ENCODE measurements at places on chromosomes 6 and 20.

GRCh38 chr20:1267161-1267560, 1.1 kb downstream of the SNPH start:
- no peak for DNase-seq

DNA sequence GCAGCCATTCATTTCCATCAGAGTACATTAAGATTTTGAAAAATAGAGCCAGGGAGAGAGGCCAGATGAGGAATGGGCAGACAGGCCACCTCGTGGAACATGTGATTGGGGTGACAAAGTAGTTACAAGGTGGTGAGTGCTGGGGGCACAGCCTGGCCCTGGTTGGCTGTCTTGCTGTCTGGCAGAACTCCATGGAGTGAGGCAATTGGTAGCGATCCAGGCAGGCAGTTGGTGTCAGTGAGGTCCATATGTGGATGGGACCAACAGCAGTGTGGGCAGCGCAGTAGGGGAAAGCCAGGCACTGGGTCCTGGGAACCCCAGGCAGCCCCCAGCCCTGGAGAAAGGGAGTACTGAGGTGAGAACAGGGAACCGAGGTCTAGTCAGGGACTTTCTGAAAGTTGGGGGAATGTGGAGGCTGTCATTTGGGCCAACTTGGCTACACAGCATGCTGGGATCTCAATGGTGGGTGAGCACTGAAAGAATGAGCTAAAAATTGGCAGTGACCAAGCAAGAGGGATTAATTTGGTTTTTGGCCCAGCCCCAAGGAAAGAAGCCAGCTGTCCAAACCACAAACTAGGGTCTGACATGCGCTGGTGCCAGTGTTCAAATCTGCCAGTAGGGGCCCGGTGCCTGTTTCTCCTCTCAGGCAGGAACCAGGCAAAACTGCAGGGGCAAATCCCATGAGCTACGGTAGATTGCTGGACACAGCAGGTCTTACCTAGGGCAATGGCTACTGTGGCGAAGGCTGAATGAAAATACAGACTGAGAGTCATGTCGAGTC, 61.4 kb upstream of the E2F3 start:
- no peak for DNase-seq

DNA sequence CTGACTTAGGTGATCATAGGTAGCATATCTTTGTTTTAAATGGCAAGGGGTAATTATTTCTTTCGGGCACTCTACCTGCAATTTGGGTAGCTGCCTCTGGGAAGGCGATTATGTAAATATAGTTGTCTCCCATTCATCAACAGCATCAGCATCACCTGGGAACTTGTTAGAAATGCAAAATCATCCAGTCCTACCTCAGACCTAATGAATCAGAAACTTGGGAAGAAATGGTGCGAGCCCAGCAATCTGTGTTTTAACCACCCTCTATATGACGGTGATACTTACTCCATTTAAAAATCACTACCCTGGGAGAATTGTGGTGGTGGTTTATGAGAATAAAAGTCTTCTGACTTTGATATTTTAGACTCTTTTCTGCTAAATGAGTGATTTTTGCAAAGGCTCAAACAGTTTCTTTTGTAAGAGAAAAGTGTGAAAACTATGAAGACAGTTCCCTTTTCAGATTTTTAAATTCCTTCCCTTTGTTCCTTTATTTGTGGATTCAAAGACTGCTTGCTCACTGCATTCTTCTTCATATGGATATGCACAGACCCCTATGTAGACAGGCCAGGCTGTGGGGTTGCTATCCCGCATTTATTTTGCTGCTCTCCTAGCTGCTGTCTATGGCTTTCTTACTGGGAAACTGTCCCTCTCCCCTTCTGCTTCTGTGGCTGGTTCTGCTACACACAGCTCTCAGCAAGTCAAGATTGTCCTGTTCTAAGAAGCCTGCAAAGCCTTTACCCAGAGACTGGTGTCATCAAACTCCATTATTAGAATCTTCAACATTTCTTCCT, 365.3 kb downstream of the RNF144B start:
- DNase-seq = no peak

GRCh38 chr20:48166082-48166835, 381.0 kb upstream of the SULF2 start:
- no peak for DNase-seq

DNA sequence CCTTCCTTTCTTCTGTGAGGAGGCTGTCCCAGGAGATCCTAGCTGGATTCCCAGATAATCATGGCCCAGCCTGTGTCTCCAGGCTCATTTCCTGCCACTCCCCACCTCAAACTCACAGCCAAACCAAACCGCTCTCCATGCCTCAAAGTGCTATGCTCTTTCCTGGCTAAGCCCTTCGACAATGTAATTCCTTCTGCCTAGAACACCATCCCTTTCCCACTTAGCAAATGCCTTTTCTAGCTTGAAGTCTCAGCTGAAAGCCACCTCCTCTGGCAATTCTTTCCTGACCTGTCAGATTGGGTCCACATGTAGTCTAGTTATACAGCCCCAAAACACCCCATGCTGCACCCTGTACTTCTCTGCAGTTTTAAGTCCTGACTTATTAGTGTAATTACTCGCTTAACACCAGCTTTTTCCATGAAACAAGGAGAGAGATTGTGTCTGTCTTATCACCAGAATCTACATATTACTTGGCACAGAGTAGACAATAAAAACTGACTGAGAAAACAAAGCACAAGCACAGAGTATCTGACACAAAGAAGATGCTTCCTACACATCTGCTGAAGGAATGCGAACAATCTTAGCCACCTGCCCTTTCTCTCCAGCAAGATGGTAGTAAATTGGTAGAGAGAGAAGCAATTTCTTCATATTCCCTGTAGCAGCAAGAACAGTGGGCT, 5.4 kb downstream of the TRIM26 start:
- no peak for DNase-seq

DNA sequence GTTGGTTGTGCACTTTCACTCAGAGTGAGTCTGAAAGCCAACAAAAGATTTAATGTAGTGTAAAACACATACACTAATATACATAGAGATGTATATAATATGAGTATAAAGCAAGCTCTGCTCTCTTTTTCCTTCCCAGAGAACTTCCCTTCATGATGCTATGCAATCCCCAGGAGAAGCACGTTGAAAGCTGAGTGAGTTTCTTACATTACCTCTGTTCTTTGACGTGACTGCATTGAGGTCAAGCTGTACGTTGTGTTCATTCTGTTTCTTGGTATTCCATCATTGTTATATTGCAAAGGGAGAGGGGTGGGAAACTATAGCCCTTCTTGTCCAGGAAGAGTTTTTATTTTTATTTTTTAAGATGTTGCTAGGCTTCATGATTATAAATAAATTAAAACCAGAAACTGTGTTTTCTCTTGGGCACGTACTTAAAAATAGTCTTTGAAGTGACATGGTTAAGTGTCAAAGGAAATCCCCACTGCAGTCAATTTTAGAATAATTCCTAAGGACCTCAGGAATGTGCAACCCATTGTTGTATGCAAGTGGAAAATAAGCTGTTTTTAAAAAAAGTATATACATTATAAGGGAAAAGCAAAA, 651.0 kb downstream of the CD109 start:
- no peak for DNase-seq

- no peak for DNase-seq
These were observed 86.7 kb upstream of the BACH2 start for GRCh38 chr6:90383196-90383822.

- no peak for DNase-seq
These were observed 70.6 kb downstream of the ZC2HC1B start for GRCh38 chr6:143934867-143935266.

- DNase-seq = no peak
These were observed 34.9 kb upstream of the FOXA2 start for GRCh38 chr20:22619272-22619671.

DNA sequence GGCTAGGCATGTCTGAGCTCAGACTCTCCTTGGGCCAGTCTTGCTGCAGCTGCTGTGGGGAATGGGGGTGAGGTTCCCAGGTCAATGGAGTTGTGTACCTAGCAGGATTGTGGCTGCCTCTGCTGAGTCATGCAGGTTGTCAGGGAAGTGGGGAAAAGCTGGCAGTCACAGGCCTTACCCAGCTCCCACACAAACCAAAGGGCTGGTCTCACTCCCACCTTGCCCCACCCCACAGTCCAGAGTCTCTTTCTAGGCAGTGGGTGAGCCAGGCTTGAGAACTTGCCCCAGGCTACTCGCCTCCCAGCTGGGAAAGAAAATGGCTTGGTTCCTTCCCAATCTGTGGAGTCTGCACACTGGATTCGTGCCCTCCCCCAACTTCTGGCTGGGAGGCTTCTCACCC, 65.7 kb downstream of the SCP2D1 start:
- DNase-seq = no peak

GRCh38 chr6:142716097-142716496, 228.9 kb downstream of the HIVEP2 start:
- no peak for DNase-seq

- no peak for DNase-seq
These were observed 1.3 kb upstream of the BLOC1S5 start for GRCh38 chr6:8065519-8065911.

- no peak for DNase-seq
These were observed 125.6 kb downstream of the FIG4 start for GRCh38 chr6:109816452-109817374.

DNA sequence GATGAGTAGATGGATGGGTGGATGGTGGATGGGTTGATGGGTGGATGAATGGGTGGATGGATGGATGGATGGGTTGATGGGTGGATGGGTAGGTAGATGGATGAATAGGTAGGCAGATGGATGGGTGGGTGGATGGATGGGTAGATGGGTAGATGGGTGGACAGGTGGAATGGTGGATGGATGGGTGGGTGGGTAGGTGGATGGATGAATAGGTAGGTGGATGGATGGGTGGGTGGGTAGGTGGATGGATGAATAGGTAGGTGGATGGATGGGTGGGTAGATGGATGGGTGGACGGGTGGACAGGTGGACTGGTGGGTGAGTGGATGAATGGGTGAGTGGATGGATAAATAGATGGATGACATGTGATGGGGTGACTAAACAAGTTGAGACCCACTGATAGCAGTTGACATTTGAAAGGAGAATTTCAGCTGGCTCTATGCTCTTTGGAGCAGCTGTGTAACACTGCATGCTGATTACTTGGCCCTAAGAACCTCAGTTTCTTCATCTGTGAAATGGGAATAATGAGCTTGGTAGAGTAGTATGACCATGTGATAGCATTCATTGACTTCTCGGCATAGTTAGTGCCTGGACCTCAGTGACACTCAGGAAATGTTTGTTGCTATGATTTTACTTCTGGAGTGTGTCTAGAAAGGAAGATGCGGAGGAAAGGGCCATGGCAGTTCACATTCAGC, 184.3 kb downstream of the NFATC2 start:
- no peak for DNase-seq

GRCh38 chr20:51361258-51361657, 181.3 kb downstream of the NFATC2 start:
- DNase-seq = no peak

DNA sequence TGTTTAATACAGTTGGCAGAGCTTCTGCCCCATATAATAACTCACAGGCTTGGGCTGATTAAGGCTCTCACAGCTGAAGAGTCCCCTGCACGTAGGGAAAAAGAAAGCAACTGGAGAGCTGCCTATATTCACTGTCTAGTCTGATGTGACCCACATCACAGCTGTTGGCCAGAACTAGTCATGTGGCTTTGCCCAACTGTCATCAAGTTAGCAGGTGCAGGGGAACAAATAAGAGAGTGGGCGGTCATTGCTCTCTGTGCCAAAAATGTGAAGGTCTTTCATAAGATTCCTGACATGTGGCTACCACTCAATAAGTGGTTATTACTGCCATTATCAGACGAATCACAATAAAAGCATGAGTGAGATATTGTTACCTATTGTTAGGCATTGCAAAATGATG, 665.2 kb downstream of the DOK5 start:
- DNase-seq = no peak

- DNase-seq = no peak
These were observed 88.6 kb downstream of the MCHR2 start for GRCh38 chr6:99905209-99906106.

GRCh38 chr20:23119456-23120216, 33.5 kb upstream of the CD93 start:
- DNase-seq = no peak

DNA sequence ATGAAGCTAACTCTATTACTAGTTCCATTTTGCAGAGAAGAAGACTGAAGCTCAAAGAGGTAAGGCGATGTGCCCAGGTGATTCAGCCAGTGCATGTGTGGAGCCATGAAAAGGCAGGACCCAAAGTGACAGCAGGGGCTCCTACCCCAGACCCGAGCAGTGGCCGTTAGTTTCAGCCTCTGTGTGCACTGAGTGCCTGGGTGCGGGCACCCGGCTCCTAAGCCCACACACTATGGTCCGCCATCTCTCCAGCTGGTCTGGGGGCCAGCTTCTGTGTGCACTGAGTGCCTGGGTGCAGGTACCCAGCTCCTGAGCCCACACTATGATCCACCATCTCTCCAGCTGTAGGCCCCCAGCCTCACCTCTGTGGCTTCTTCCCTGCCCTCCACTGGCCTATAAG, 123.5 kb upstream of the CST7 start:
- no peak for DNase-seq

- no peak for DNase-seq
These were observed 9.2 kb downstream of the BEND3 start for GRCh38 chr6:107106165-107106564.

DNA sequence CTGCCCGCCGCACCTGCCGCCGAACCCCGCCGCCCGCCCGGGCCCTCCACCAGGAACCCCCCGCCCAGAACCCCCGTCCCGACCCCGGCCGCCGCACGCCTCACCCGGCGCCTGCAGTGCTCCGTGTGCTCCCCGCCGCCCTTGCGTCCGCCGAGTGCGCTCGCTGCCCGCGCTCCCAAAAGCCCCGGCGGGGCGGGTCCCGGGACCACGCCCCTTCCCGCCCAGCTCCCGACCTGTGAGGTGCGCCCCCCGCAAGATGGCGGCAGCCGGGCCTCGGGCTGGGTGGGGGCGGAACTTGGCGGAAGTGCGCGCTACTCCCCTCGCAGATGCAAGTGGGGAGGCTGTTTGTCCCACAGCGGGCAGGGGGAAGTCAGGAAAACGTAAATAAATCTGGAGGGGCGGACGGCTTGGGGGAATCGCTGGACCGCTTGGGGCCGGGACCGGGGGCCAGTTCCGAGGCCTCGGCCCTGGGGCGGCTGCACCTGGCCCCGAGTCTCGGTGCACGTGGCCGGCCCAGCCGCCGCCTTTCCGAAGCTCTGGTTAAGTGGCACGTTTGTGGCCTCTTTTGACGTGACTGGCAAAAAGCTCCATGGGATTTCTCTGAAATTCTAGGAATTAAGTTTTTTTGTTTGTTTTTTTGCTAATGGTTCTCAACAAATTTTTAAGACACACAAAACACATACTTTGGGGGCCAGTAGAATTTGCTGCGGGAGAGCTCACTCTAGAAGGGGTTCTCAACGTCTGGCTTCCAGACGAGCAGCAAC, at the start of gene EZR:
Gene EZR (minus strand): TSS at position 156 of the 764 bp plus-strand sequence. CDS start 1,275 bp downstream, outside the sequence.
- DNase-seq = peak; percentile 63

- DNase-seq = no peak
These were observed 37.1 kb downstream of the MAN1A1 start for GRCh38 chr6:119312441-119312840.

DNA sequence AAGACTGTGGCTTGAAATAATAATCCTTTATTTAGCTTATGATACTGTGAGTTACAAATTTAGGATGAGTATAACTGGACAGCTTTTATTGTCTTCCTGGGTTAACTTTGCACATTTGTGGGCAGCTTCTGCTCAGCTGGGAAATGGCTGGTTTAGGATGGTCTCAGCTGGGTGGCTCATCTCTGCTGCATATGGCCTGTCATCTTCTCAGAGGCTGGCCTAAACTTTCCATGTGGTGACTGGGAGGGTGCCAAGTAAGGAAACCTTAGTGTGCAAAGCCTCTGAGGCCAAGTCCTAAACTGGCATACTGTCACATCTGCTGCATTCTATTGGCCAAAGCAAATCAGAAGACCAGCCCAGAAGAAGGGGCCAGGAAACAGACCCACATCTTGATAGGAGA, 40.2 kb downstream of the BTBD3 start:
- DNase-seq = no peak

- no peak for DNase-seq
These were observed 12.9 kb upstream of the SLC22A7 start for GRCh38 chr6:43284991-43285781.

All from stimulated activated CD8-positive, alpha-beta memory T cell treated with anti-CD3 and anti-CD28 coated beads, Interleukin-4, amount 100 ng/mL, for 4 hours (primary cell).